ENCODE measurements at places on chromosomes 6 and 20.

- no peak for DNase-seq
Measured at GRCh38 chr6:115817161-115817560, 243.5 kb downstream of the FRK start.

GRCh38 chr6:37388578-37388977, 34.8 kb downstream of the RNF8 start:
- no peak for DNase-seq

- DNase-seq = no peak
Measured at GRCh38 chr20:56358070-56358469, 704 bp upstream of the FAM210B start.

DNA sequence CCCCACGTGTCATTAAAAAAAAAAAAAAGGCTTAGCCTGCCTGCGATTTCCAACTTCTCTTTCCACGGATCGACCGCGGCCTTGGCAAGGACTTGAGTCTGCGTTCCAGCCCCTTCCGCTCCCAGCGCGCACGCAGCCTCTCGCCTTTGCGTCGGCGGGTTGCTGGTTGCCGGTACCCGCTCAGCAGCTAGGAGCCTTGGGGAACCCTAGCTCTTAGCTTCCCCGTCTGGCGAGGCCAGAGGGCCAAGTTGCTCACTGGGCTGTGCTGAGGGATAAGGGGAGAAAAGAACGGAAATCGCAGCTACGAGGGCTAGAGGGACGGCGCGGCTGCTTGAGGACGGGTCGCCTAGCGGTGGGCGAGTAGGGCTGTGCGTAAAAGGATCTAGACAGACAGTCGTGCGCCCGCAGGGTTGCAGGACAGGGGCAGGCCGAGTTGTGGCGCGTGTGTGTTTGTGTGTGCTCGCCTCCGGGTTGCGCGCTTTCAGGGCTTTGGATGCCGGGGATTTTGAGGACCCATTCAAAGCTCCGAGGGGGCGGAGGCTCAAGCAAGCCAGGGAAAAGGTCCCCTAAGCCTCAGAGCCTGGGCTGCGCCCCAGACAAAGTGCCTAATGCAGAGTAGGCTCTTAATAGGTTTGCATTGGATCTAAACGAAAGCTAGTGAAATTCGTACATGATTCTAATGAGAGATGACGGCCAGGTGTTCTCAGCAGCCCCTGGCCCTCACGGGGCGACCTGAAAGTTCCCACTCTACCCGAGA, 40.5 kb upstream of the OSTM1 start:
- no peak for DNase-seq

DNA sequence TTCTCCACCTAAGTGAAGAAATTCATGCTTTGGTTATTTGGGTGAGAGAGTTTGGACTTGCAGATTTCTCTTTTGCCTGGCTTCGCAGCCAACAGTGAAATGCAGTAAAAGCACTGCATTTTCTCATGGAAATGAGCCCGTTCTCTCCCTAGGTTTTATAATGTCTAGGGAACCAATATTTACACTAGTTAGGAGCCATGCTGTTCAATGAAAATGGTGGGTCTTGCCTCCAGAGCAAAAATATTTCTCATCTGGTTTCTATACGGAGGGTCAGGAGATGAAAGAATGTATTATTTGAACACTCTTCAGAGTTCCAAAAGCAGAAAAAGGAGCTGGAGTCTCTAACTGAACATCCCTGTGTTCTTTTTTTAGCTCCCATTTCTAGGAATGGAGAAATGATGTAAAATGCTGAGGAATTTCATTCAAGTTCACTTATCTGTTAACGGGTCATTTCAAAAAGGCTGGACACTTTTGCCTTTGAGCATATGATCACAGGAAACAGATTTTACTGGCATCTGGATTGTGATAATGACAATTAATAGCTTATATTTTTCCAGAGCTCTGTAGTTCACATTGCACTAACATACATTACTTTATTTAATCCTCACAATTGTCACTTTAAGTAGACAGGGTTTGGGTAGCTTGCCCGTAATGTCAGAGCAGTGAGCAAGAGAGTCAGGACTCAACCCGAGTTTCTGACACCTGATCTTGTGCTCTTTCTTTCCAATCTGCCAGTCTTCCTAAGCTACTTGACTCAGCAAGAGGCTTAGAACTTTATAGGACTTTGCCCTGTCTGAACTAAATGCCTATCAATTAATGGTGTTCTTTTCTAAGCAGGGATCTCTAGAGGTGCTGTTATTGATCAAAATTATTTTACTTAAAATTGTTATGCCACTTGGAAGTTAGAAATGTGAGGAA, 78.0 kb downstream of the PPP1R14C start:
- no peak for DNase-seq

DNA sequence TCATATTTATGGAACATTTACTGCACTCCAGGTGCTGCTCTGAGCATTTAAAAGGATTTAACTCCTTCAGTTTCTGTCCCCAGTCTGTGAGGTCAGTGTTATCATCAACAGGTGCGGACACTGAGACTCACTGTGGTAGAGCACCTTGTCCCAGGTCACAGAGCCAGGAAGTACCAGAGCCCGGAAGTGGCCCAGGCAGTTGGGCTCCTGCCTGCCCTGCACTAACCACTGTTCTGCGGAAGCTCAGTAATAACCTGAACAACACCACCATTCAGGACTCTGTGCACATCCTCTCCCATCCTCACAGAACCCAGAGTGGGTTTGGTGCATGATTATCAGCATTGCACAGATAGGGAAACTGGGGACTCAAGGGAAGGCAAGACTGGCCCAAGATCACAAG, 16.8 kb upstream of the SIRPG start:
- no peak for DNase-seq

DNA sequence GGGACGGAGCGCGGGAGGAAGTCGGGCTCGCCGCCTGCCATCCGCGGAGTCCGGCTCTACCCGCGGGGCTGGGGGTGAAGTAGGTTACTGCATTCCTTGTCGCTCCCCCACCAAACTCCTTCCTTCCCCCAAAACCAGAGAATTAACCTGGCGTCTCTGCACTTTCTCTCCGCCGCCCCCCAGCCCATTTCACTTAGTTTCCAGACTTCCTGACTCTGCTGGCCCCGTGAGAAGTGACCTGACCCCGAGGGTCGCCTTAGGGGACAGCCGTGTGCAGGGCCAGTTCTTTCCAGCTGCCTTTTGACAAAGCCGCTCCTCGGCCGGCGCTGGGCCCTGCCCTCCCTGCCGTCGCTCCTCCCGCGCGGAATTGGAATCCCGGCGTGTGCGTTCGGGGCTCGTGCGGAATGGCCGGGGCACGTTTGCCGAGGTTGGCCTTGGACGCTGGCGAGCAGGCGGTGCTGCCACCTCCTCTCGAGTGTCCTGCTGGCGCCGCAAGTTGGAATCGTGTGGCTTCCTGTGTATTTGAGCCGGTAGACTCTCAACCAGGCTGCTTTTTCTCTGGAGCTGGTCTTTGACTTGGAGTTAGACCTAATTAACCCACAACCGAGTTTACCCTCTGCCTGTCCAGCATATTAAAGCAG, 650 bp downstream of the DCBLD1 start:
- no peak for DNase-seq

DNA sequence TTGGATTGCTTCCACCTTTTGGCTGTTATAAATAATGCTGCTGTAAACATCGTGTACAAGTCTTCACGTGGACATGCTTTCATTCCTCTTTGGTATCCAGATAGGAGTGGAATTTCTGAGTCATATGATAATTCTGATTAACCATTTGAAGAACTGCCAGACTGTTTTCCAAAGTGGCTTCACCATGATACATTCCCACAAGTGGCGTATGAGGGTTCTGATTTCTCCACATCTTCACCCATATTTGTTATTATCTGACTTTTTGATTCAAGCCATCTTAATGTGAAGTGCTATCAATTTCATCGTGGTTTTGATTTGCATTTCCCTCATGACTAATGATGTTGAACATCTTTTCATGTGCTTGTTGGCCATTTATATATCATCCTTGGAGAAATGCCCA, 2.9 kb upstream of the SNRPB start:
- no peak for DNase-seq

- no peak for DNase-seq
Measured at GRCh38 chr6:43368259-43369160, 937 bp downstream of the ZNF318 start.

DNA sequence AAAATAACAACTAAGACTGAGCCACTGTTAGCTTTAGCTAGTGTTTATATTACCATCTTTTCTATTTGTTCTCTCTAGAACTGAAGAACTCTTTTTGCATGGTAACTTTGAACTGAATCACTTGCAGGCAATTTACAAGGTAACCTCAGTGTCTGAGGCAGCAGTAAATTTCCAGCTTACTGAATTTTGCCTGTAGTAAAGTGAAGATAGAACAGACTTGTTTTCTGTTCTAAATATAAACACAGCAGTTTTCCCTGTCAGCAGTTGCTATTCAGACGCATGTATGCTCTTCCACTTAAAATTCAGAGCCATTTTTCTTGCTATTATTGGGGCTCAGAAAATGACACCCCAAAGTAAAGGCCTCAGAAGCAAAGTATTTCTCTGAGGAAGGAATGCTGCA, 974.0 kb upstream of the GJE1 start:
- no peak for DNase-seq

DNA sequence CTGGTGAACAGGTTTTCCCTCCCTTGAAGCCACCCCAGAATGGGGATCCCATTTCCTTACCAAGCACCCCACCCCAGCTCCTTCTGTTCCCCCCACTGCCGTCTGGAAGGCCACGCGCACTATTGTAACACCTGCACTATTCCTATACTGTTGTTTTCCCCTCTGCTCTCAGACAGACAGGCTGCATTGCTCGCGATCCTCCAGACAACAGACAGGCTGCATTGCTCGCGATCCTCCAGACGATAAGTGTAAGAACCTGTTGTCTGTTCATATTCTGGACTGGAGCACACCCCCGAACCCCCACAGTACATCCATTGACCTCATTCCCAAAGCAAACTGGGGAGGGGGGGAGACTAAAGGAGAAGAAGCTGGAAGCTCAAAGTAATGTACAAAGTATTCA, 72.7 kb downstream of the LY86 start:
- no peak for DNase-seq

GRCh38 chr6:47599512-47599911, 98.9 kb upstream of the ADGRF4 start:
- no peak for DNase-seq

- DNase-seq = no peak
Measured at GRCh38 chr6:162337412-162337811, 390.2 kb downstream of the PRKN start.

DNA sequence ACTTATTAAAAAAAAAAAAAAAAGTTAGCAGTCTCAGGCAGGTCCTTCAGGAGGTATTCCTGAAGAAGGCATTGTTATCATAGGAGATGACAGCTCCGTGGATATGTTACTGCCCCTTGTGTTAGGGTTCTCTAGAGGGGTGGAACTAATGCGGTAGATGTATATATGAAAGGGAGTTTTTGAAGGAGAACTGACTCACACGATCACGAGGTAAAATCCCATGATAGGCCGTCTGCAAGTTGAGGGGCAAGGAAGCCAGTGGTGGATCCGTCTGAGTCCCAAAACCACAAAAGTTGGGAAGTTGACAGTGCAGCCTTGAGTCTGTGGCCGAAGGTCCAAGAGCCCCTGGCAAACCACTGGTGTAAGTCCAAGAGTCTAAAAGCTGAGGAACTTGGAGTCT, 103.4 kb downstream of the TULP4 start:
- DNase-seq = no peak

DNA sequence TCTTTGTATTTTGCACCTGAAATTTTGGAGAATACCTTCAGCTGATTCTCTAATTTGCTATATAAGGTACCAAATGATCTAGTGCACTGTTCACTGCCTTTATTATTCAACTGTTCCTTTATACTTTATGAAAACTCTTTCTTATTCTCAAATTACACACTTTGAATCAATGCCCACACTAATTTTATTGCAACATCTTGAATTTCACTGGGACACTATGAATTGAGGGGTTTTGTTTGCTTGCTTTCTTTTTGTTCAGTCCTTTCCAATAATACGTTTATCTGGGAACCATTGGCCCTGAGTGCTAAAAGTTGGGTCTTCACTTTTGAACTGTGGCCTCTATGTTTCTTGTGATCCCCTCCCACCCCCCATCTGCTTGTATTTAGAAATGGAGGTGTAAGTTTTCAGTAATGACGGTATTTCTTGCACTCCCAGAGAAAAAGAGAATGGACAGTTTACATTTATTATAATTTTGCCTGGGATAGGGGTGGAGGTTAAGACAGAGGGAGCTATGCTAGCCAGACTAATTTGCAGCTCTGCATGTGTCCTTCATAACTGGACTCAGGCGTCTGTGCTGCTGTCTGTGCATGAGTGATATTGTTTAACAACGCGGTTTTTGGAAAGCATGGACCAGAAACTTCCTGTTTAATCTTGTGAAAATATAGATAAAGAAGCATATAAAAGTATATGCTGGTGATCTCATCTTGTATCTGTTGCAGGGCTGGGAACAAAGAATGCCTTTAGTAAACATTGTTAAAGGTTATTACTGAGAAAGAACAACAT, 98.1 kb downstream of the DNAH8 start:
- DNase-seq = no peak

DNA sequence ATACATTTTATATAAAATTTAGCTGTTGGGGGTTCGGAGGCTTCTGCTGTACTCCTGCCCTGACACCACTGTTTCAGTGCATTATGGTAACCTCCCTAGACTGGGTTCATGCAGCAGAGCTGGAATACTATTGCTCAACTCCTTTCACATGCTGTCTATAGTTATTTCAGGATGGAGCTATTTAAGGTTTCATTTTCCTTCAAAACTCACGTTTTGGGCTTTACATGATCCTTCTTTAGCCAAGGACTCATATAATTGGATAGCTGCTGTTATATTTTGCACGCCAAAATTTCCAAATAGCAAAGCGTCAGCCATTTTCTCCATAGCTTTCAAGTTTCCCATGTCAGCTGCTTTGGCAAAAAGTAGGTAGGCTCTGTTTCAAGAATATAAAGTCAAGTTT, 76.8 kb downstream of the SEL1L2 start:
- no peak for DNase-seq

DNA sequence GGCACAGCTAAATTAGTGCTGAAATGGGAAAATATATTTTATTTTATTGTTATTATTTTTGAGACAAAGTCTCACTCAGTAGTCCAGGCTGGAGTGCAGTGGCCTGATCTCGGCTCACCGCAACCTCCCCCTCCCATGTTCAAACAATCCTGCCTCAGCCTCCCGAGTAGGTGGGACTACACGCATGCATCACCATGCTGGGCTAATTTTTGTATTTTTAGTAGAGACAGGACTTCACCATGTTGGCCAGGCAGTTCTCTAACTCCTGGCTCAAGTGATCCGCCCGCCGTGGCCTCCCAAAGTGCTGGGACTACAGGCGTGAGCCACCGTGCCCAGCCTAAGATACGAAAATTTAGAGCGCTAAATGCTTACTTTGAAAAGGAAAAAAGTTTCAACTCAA, 4.8 kb downstream of the RAB23 start:
- DNase-seq = no peak

DNA sequence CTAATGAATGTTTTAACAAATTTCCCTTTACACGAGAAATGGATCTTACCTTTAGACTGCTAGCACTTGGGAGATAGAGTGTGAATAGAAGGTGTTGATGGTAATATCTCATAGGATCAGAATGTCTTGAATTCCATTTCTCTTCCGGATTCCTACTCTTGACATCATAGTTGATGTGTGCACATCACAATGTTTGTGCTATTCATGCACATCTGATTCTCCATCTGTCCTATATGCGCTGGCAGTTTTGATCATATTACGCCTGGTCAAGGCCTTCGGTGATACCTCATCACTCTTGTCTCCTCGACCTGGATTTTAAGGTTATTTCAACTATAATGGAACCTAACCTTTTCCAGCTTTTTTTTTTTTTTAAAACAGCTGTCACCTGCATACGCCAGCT, 16.8 kb upstream of the ACAT2 start:
- DNase-seq = no peak

All from stimulated activated CD4-positive, alpha-beta T cell treated with anti-CD3 and anti-CD28 coated beads, TNF-alpha, amount 100 ng/mL, for 4 hours (primary cell).